ENCODE measurements at places on chromosomes 5 and 9.

DNA sequence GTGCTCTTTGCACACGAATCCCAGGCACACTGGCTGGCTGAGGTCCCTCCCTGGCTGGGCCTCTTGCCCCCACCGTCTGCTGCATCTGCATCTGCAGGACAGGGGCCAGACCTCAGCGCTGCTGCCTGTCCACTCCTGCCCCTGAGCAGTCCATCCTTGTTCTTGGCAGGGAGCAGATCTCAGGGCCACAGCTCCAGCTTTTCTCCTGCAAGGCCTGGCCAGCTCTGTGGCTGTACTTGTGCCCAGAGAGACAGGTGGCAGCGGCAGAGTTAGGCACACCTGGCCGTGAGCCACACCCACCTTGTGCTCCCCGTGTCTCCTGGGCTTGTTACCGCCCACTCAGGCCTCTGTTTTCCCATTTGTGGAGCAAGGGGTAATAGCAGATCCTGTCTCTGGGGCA lies 13.9 kb downstream of the NEK6 start:
- DNase-seq: peak; percentile 66

- DNase-seq: no peak
Measured at GRCh38 chr5:135511761-135512575, 23.8 kb downstream of the NEUROG1 start.

- DNase-seq: no peak
Measured at GRCh38 chr5:180133551-180133950, 62.0 kb upstream of the RNF130 start.

DNA sequence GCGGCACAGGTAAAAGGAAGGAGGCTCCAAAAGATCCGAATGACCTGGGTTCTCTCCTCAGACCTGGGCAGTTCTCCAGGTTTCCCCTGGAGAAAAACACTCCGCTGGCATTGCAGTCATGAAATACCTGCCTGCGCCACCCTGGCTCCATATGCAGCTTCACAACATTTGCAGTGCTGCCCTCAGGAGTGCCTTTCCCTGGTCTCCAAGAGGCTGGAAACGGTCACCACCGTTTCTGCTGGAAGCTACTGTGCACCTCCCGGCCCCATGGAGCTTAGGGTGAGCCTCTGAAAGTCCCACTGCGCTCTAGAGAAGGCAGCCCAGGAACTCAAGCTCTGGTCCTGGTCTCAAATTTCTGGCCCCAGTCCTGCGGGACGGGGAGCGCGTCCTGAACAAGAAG lies 670 bp downstream of the UGT3A1 start:
- no peak for DNase-seq

GRCh38 chr9:28264368-28264767 lies 691.1 kb upstream of the C9orf72 start:
- DNase-seq: no peak

- DNase-seq: no peak
Measured at GRCh38 chr9:79123415-79123814, 448.4 kb upstream of the TLE4 start.

All from pancreas (tissue), 10 donors.